ENCODE measurements at places on chromosomes 7 and 10. TPM values are rescaled to one million over a fixed set of nuclear protein-coding genes. Genes with fewer than 3 reads are reported as not detected.
A peak's percentile ranks its signal among the peaks of the same experiment; 100 is the strongest.

- ATAC-seq: peak; percentile 55
These were observed 40.4 kb upstream of the DLX5 start for GRCh38 chr7:97064972-97065587.

- ATAC-seq: no peak
These were observed 102.5 kb upstream of the CCDC6 start for GRCh38 chr10:60008816-60009215.

Gene ANXA8
- total RNA-seq: not detected

GRCh38 chr10:91214911-91215310 lies 5.6 kb upstream of the PCGF5 start:
- no peak for ATAC-seq
